ENCODE measurements at places on chromosomes 2 and 18.
A peak's percentile ranks its signal among the peaks of the same experiment; 100 is the strongest.

- DNase-seq, result no peak
Measured at GRCh38 chr18:74996055-74996454, 212.9 kb downstream of the PTGR3 start.

- DNase-seq, result no peak
Measured at GRCh38 chr18:22073411-22073810, 96.0 kb upstream of the GATA6 start.

DNA sequence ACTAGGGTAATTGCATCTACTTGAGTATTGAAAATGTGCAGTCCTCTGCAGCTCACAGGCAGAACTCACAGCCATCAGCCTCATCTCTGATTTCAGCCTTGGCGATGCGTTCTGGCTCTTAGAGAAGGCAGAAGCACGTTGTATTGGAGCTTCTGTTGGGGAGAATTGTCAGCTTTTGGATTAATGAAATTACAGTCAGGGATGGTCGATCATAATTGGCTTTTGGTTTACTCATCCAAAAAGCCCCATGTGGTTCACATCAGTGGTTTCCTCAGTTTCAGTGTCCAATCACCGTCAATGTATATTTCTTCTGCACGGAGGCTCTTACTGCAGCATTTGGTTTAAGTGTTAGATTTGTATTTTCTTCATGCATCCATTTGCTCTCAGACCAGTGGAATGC lies 218.5 kb upstream of the SOX11 start:
- no peak for DNase-seq

- peak; percentile 76 for DNase-seq
Measured at GRCh38 chr2:158998551-158999248, 30.3 kb downstream of the TANC1 start.

DNA sequence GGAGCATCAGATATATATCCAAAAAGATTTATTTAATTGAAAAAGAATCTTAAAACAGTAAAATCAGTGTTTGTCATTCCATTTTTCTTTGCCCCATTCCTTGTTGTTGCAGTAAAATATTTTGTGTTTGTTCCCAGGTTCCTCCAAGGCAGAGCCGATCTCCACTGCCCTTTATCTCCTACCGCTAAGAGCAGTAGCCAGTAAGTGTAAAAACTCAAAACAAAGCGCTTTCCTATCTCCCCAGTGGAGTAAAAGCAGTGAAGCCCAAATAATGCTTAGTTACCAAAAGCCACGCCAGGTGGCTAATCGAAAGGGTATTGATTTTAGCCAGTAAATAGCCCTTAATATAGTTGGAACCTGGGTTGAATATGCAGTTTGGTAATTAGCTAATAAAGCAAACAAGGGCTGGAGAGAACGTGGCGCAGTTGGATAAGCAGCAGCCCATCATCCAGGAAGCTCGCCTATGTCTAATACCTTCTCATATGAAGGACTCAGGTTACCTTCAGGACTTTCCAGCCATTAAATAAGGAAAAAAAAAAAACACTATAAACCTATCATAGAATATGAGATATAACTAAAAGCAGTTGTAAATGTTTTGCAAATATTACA lies 12.4 kb upstream of the GPD2 start:
- DNase-seq, result no peak

GRCh38 chr2:117879003-117879402 lies 64.5 kb downstream of the DDX18 start:
- no peak for DNase-seq

- DNase-seq, result no peak
Measured at GRCh38 chr18:24500217-24500616, 39.8 kb downstream of the HRH4 start.

DNA sequence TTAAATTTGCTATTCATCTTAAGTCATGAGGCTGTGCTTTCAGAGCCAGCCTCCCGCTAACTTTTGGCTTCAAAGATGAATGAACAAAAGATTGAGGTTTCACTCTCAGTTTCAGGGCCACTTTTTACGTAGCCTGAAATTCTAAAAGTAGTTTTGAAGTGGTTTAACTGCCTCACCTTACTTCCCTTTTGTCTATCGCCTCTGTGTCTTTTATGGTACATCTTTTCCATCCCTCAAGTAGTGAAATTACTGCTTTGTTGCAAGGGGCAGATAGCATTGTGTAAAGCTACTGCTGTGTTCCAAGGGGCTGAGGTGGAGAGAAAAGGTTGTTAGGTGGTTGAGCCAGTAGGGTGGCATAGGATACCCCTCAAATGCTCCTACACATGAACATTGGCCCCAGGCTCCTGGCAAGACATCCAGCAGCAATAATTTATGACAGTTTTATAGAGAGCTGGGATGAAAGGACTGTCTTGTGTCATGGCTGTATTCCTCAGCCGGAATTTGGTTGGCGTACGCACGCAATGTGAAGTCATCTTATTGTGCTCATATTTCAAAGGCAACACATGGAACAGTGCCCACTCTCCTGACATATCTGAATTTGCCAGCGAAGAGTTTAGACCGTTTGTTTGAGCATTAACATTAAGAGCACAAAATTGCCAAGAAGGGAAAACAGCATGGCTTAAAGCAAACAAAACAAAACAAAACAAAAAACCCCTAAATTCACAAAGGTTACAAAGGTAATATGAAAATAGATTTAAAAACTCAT lies 32.2 kb downstream of the QPCT start:
- DNase-seq, result no peak

DNA sequence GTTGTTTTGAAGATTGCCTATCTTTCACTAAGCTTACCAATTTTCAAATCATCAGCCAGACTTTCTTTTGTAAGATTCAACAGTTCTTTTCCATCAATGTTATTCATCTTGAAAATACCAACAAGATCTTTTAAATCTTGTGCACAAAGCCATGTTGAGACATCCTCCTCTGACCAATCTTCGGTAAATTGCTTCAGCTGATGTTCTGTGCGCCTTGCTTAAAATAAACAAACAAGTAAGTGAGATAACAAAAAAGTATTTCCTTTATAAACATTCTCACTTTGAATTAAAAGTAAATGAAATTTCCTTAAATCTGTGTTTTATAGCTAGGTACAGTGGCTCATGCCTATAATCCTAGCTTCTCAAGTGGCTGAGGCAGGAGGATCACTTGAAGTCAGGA lies 30.3 kb downstream of the WDSUB1 start:
- no peak for DNase-seq

DNA sequence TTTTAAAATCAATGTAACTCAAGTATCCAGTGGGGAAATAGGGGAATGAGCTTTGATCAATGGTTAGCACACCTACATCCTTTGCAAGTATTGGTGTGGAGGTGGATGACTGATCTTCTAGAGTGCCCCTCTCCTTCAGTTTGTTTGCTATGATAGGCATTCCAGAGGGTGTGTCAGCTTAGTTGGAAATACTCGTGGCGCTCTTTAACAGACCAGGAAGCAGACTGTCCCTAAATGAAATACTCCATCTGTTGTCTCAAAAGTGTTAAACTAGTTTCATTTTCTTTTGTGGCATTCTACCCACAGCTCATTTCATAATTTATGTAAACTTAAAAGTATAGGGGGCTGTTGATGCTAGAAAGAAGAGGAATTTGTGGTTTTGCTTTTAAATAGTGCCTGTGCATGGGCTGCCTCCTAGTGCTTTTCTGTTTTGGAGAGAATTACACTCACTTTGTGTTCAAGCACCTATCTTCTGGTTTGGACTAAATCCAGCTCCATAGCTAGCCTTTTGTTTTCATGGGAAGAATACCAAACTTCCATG lies 66.2 kb downstream of the STAT1 start:
- DNase-seq, result no peak

GRCh38 chr2:10752236-10752635 lies 30.8 kb downstream of the ATP6V1C2 start:
- no peak for DNase-seq

GRCh38 chr2:44010266-44010665 lies 14.5 kb upstream of the LRPPRC start:
- DNase-seq, result no peak

DNA sequence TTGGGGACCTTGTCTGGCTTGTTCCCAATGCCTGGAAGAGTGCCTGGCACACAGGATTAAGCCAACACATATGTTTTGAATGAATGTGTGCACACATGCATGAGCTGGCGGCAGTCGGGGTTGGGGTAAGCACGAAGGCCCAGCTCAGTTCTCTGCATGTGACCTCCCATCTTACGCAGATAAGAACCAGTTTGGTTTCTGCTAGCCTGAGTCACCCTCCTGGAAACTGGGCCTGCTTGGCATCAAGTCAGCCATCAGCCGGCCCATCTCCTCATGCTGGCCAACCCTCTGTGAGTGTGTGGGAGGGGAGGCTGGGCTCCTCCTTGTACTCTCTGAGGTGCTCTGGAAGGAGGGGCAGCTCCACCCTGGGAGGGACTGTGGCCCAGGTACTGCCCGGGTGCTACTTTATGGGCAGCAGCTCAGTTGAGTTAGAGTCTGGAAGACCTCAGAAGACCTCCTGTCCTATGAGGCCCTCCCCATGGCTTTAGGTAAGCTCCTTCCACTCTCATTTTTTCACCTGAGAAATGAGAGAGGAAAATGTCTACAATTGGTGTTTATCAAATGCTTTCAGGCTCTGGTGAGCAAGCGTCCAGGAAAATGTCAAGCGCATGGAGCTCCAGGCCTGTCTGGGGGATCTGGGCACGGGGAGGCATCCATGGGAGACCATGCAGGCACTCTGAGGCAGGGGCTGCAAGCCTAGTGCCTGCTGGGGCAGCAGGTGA lies 9.7 kb upstream of the IL1RN start:
- DNase-seq, result no peak

DNA sequence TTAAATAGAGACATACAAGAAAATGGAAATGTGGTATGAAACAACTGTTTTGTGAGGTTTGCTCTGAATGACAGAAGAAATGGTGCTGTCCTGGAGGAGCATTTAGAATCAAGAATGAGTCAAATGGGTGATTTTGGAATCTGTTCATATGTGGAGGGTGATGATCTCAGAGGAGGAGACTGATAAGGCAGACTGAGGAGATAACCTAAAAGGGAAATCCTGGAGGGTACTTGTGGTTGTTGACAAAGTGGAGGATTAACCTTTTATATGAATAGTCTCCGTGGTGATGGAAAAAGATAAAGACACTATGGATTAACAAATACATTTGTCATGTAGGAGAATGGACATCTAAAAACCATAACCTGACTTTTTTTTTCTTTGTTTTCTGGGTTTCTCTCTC lies 74.1 kb downstream of the MMADHC start:
- DNase-seq, result no peak

DNA sequence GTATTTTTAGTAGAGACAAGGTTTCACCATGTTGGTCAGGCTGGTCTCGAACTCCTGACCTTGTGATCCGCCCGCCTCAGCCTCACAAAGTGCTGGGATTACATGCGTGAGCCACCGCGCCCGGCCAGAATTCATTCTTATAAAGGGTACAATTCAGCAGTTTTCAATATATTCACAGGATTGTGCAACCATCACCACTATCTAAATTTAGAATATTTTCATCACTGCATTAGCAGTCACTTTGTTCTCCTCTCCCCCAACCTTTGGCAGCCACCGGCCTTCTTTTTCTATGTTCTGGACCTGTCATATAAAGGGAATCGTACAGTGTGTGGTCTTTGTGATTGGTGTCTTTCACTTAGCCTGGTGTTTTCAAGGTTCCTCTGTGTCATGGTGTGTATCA lies 40.7 kb downstream of the TCF7L1 start:
- DNase-seq, result no peak

- DNase-seq, result no peak
Measured at GRCh38 chr2:6793371-6793770, 72.3 kb downstream of the CMPK2 start.

DNA sequence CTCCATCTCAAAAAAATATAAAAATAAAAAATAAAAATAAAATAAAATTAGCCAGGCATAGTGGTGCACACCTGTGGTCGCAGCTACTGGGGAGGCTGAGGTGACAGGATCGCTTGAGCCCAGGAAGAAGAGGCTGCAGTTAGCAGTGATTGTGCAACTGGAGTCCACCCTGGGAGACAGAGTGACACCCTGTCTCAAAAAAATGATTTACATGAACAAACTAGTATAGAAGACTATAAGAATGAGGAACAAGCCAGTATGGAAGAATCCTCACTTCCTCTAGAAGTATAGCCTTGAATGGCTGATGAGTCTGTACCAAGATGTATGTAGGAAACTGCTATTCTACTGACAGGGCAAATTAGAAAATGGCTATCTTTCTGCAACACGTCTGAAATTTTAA lies 10.9 kb downstream of the YES1 start:
- no peak for DNase-seq

- DNase-seq, result no peak
Measured at GRCh38 chr2:3284657-3285630, 92.7 kb downstream of the EIPR1 start.

- DNase-seq, result no peak
Measured at GRCh38 chr2:130795431-130795830, 40.1 kb downstream of the AMER3 start.

- peak; percentile 62 for DNase-seq
Measured at GRCh38 chr2:217886720-217887309, 116.0 kb downstream of the TNS1 start.

- no peak for DNase-seq
Measured at GRCh38 chr18:63775166-63775730, at the start of gene SERPINB7. Gene SERPINB7 (plus strand): TSS chr18:63775418. CDS start chr18:63782373, 6,955 bp downstream.

DNA sequence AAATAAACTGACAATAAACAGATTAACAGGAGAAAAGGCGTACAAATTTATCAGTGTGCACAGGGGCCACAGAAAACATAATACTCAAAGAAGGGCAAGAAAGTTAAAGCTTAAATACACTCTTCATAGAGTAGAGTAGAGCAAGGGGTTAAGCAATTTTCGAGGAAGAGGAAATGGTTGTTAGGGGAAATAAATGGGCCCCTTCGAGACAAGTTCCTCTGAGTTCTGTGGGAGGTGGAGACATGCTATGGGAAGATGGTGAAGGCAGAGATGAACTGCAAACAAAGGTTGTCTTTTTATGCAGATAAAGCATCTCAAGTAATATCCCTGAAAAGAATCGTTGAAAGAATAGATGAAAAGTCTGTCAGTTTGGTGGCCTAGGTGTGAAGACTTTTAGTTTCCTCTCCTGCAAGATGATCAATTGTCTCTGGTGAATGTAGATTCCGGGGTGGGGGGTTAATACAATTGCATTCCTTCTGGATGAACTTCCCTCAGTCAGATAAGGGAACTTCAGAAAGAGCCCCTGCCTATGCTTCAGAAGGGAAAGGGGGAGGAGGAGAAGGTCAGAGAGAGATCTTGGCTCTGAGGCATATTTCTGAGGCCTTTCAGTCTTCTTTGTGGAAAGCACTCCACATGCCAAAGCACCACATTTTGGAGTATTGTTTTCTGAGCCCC lies 127.0 kb downstream of the METTL4 start:
- no peak for DNase-seq

- no peak for DNase-seq
Measured at GRCh38 chr2:120990451-120990871, 254.8 kb downstream of the GLI2 start.

- DNase-seq, result peak; percentile 39
Measured at GRCh38 chr2:191676790-191677645, 918 bp upstream of the NABP1 start.

- no peak for DNase-seq
Measured at GRCh38 chr18:58887613-58887963, 22.9 kb downstream of the ZNF532 start.

Data from NCI-H2171 treated with DMSO at 0.1 percent for 48 hours (cell line).